ENCODE measurements at places on chromosomes 4 and X.
A peak's percentile ranks its signal among the peaks of the same experiment; 100 is the strongest.

DNA sequence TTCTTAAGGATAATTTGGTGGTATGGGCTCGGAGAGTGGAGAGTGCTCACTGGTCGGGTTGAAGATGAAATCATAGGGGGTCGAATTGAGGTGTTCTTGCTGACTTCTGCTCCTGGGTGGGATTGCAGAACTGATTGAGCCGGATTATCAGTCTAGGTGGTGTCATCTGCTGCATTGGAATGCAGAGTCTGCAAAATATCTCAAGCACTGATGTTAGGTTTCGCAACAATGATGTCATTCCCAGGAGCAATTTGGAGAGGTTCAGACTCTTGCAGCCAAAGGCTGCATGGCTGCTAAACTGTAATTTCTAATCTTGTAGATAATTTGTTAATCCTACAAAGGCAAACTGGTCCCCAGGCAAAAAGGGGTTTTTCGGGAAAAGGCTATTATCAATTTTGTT lies 67.7 kb downstream of the RHOH start:
- H3K36me3 ChIP-seq, result no peaks in the 10 kb centered on the region
- DNase-seq, result no peak
- no peak overlapping the region for H3K27ac ChIP-seq
- H3K27me3 ChIP-seq, result peaks cover under 1% of the 10 kb centered on the region

- no peaks in the 10 kb centered on the region for H3K27me3 ChIP-seq
- H3K36me3 ChIP-seq, result no peaks in the 10 kb centered on the region
- DNase-seq, result no peak
- H3K4me1 ChIP-seq, result no peaks in the 10 kb centered on the region
- no peak overlapping the region for H3K27ac ChIP-seq
Observed at GRCh38 chr4:10196191-10196590, 79.6 kb upstream of the WDR1 start.

DNA sequence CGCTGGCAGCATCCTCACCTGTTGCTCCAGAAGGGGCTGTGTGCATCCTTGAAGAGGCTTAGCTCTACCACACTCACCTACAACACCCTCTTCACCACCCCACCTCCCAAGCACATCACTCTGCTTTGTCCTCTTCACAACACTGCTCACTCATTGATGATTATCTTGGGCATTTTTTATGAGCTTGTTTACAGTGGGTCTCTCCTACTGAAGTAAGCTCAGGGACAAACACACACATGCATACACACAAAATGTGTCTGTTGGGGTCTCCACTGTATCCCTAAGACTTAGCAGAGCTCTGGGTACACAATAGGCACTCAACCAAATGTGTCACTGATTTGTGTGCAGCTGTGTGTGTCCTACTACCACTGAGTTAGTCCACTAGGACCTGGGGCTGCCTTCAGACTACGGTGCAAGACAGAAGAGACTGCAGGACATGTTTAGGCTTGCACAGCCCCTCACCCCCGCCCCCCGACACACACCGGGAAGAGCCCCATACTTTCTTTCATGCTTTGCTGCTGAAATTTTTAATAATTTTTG lies 1.3 kb upstream of the GABRE start:
- no peaks in the 10 kb centered on the region for H3K4me1 ChIP-seq
- peaks cover 2% of the 10 kb centered on the region for H3K27me3 ChIP-seq
- no peaks in the 10 kb centered on the region for H3K36me3 ChIP-seq

- no peak overlapping the region for H3K27ac ChIP-seq
- no peak for DNase-seq
- peaks cover 2% of the 10 kb centered on the region for H3K4me1 ChIP-seq
- H3K27me3 ChIP-seq, result peaks cover 4% of the 10 kb centered on the region
Observed at GRCh38 chr4:56250776-56251175, 136.5 kb downstream of the AASDH start.

- H3K27ac ChIP-seq, result peak overlapping the region; percentile 91
- DNase-seq, result no peak
- H3K4me3 ChIP-seq, result peak overlapping the region; percentile 98
- H3K4me1 ChIP-seq, result peaks cover 27% of the 10 kb centered on the region
Observed at GRCh38 chr4:41257906-41258305, 1.2 kb downstream of the UCHL1 start.

DNA sequence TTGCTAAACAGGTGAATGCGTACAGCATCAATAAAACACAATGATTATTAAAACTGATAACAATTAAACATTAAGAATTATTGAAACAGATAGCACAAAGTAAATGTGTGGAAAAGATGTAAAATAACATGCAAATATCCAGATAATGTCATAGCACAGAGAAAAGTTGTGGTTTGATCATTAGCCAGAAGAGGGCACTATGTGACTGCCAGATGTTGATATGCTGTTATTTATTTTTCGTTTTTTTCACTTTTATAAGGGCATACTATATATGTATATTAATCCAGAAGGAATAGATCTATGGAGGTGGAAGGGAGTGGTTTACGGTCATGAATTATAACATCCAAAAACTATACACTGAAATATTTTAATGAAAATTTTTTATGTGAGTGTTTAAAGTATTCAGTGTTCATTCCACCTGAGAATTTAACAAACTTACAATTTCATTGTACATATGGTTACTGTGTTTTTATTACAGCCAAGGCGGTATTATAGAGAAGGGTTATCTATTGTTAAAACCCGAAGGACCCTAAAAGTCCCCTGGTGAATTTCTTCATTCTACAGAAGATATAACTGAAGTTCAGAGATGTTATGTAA lies 211.9 kb upstream of the UGT8 start:
- no peak overlapping the region for H3K4me3 ChIP-seq
- no peak for DNase-seq
- no peak overlapping the region for H3K27ac ChIP-seq
- no peaks in the 10 kb centered on the region for H3K27me3 ChIP-seq

GRCh38 chr4:97394653-97395052 lies 748.6 kb downstream of the STPG2 start:
- H3K36me3 ChIP-seq, result no peaks in the 10 kb centered on the region
- no peaks in the 10 kb centered on the region for H3K27me3 ChIP-seq
- H3K27ac ChIP-seq, result no peak overlapping the region
- DNase-seq, result no peak
- no peaks in the 10 kb centered on the region for H3K4me1 ChIP-seq

GRCh38 chr4:162163892-162164759 lies at the start of gene FSTL5:
Gene FSTL5, minus strand, starts transcription at chr4:162164000. Its CDS starts 52,604 bp downstream, at chr4:162111396.
- DNase-seq, result peak; percentile 94
- no peaks in the 10 kb centered on the region for H3K36me3 ChIP-seq

GRCh38 chr4:165991325-165992180 lies 118.5 kb downstream of the TLL1 start:
- H3K4me1 ChIP-seq, result peaks cover 5% of the 10 kb centered on the region
- no peak overlapping the region for H3K27ac ChIP-seq
- H3K27me3 ChIP-seq, result no peaks in the 10 kb centered on the region
- no peak overlapping the region for H3K4me3 ChIP-seq
- DNase-seq, result no peak

DNA sequence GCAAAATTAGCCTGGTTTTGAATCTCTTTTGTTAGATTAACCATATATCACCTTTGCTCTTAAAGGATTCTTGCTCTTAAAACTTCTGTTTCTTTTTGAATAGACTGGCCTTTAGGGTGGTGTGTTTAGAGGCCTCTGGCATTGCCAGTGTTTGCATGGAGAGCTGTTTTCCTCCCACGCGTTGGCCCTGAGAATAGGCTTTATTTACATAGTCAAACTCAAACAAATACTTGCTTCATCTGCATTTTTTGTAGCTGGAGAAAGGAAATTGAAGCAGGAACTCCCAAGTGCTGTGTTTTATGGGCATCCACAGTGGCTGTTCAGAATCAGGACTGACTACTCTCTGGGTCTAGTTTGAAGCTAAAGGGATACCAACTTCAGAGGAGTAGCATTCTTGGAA lies 2.7 kb downstream of the SHROOM2 start:
- no peaks in the 10 kb centered on the region for H3K27me3 ChIP-seq
- no peaks in the 10 kb centered on the region for H3K4me1 ChIP-seq
- DNase-seq, result no peak
- H3K27ac ChIP-seq, result no peak overlapping the region

DNA sequence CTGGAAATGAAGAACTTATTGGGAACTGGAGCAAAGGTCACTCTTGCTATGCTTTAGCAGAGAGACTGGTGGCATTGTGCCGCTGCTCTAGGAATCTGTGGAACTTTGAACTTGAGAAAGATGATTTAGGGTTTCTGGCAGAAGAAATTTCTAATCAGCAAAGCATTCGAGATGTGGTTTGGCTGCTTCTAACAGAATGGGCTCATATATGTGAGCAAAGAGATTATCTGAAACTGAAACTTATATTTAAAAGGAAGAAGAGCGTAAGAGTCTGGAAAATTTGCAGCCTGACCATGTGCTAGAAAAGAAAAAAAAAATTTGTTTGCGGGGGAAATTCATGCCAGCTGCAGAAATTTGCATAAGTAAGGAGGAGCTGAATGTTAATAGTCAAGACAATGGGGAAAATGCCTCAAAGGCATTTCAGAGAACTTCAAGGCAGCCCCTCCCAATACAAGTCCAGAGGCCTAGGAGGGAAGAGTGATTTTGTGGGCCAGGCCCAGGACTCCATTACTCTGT lies 35.9 kb upstream of the PAPSS1 start:
- H3K27me3 ChIP-seq, result no peaks in the 10 kb centered on the region
- H3K4me1 ChIP-seq, result no peaks in the 10 kb centered on the region
- DNase-seq, result no peak
- H3K4me3 ChIP-seq, result no peak overlapping the region
- no peaks in the 10 kb centered on the region for H3K36me3 ChIP-seq

DNA sequence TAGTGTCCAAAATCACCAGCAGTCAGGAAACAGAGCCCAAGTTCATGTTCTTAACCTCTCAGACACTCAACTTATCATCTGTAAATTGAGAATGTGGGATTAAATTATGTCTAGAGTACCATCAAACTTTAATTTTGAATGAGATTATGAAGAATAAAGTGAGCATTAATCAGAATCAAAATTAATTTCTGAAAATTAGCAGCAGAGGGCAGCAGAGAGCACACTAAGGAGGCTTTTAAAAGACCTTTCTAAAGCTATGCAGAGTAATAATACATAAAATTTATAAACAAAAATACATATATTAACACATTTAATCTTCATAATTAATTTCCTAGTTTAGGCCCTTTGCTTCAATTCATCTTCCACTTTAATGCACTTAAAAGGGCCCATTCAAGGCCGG lies 7.1 kb downstream of the TASL start:
- no peaks in the 10 kb centered on the region for H3K4me1 ChIP-seq
- H3K36me3 ChIP-seq, result no peaks in the 10 kb centered on the region
- H3K27me3 ChIP-seq, result peaks cover 1% of the 10 kb centered on the region
- no peak for DNase-seq
- H3K4me3 ChIP-seq, result no peak overlapping the region
- no peak overlapping the region for H3K27ac ChIP-seq

- no peaks in the 10 kb centered on the region for H3K4me1 ChIP-seq
- no peak overlapping the region for H3K4me3 ChIP-seq
- no peak for DNase-seq
- H3K36me3 ChIP-seq, result no peaks in the 10 kb centered on the region
Observed at GRCh38 chrX:68307769-68308168, 125.5 kb downstream of the OPHN1 start.

- H3K27me3 ChIP-seq, result no peaks in the 10 kb centered on the region
- peaks cover 2% of the 10 kb centered on the region for H3K4me1 ChIP-seq
- no peak overlapping the region for H3K27ac ChIP-seq
- H3K4me3 ChIP-seq, result no peak overlapping the region
Observed at GRCh38 chr4:41307638-41308037, 50.9 kb downstream of the UCHL1 start.

GRCh38 chrX:41291309-41291708 lies 42.7 kb upstream of the DDX3X start:
- peaks cover 4% of the 10 kb centered on the region for H3K4me1 ChIP-seq
- no peaks in the 10 kb centered on the region for H3K36me3 ChIP-seq
- no peak for DNase-seq

DNA sequence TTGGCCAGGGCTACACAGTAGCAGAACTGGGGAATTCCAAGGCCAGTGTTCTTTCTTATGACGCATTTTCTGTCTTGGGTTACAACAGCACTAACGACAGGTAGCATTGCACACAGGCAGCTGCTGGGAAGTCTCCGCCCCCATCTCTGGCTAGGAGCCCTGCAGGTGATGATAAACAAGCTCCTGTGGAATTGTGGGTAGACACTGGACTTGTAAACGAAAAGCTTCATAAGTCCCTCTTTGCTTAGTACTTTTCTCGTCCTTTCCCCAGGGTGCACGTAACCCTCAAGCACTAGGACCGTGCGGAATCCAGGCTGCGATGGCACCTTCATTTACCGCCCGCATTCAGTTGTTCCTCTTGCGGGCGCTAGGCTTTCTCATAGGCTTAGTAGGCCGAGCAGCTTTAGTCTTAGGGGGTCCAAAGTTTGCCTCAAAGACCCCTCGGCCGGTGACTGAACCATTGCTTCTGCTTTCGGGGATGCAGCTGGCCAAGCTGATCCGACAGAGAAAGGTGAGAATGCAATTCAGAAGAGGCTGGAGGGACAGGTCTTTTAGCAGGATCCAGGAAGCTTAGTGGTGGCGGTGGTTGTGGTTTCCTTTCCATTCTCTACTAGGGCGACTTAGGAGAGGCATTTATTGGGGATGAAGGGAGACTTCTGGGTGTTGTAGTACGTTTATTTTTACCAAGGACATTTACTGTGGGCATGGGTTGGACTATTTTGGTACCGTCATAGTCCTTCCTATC lies at the start of gene FAAH2:
Gene FAAH2 (plus strand): TSS at position 200 of the 745 bp plus-strand sequence. CDS start 120 bp downstream, at position 320.
- DNase-seq, result peak; percentile 16
- no peaks in the 10 kb centered on the region for H3K27me3 ChIP-seq
- no peaks in the 10 kb centered on the region for H3K36me3 ChIP-seq
- H3K27ac ChIP-seq, result no peak within 1 kb of the TSS

DNA sequence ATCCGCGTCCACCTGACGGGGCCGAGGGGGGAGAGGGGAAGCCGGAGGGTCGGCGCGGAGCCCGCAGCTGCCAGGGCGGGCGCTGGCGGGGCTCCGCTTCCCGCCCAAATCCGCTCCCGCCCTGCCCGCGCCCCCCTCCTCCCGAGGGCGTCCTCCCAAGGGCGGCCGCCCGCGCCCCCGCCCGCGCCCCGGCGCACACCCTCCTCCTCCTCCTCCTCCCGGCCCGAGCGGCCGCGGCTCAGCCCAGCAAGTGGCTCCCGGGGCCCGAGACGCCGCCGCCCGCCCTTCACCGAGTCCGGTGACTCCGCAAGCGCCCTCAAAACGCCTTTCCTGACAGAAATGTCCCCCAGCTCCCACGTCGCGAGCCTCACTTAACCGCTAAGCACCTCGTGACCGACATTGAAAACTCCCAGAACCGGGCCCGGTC lies 487 bp downstream of the HMGB2 start:
- H3K4me1 ChIP-seq, result peaks cover 7% of the 10 kb centered on the region
- peak overlapping the region; percentile 99 for H3K4me3 ChIP-seq
- peaks cover 3% of the 10 kb centered on the region for H3K27me3 ChIP-seq
- peak; percentile 53 for DNase-seq
- H3K36me3 ChIP-seq, result no peaks in the 10 kb centered on the region

DNA sequence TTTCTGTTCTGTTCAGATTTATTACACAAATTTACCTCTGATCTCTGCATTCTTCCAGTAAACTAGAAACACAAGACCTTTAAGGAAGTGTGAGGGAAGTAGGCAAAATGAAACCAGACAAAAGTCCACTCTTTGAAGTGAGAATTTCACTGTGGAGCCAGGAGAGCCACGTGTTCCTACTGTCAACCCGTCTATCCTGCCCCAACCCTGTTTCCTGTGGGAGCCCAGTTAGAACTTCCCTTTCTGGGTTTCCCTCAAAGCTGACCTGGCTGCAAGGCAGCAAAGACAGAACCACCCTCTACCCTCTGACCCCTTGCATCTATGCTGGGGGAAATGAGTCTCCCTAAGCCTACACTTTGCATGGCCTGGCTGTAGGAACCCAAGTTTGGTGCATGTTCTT lies 40.0 kb downstream of the TMEM144 start:
- no peak overlapping the region for H3K4me3 ChIP-seq
- no peaks in the 10 kb centered on the region for H3K27me3 ChIP-seq
- DNase-seq, result no peak

GRCh38 chr4:53055274-53055673 lies 193.2 kb downstream of the RASL11B start:
- no peak overlapping the region for H3K4me3 ChIP-seq
- H3K27ac ChIP-seq, result no peak overlapping the region
- H3K4me1 ChIP-seq, result peaks cover 9% of the 10 kb centered on the region
- DNase-seq, result no peak
- H3K36me3 ChIP-seq, result no peaks in the 10 kb centered on the region

Measured in glutamatergic neuron (in vitro differentiated cells).